ENCODE measurements at places on chromosomes 16 and 17. TPM values are rescaled to one million over a fixed set of nuclear protein-coding genes. Genes with fewer than 3 reads are reported as not detected.
A peak's percentile ranks its signal among the peaks of the same experiment; 100 is the strongest.

The COL1A1 gene
- total RNA-seq = 10.5 TPM

DNA sequence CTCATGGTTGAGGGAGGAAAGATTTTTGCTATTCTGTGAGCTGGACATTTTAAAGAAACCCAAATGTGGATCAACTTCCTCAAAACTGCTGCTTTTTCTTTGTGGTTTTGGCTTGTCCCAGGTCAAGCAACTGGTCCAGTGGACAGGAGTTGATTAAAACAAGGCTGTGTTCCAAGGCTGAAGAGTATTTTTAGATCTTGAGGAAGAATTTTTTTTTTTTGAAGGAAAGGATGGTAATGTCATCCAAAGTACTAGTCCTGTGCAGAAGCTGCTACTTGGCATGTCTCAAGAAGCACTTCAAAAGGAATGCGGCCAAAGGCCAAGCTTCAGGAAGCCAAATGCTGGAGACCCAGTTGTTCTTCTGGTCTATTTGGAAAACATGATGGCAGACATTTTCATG lies 8.0 kb upstream of the MYH2 start:
- DNase-seq = no peak

The WNK4 gene
- total RNA-seq = under 0.01 TPM

- DNase-seq = no peak
These were observed 646.1 kb downstream of the CDH11 start for GRCh38 chr16:64475627-64476351.

The SLFN11 gene
- 3.8 TPM for total RNA-seq

GRCh38 chr16:64182985-64183384 lies 938.9 kb downstream of the CDH11 start:
- DNase-seq = no peak

DNA sequence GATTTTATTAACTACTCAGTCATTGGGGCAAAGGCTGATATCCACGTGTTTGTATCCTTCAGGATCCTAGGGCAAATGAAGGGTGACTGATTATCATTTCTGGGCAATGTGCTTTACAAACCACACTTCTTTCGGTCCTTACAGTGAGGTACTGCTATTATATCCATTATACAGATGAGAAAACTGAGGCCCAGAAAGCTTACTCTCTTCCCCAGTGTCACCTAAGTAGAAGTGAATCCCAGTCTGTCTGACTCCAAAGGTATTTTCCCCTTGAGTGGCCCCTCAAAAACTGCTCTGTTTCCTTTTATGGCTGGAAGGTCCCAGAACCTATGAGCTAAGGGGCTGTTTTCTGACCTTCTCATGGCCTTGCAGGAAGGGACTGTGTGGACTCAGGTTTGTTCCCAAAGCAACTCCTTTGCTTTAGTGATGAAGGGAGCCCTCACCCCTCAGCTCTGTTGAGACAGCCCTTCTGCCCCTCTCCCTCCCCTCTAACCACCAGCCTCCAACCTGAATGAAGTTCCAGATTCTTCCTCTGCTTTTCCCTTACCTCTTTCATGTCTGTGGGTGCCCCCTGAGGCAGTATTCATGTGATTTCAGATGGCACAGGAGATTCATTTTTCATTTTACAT lies 27.4 kb upstream of the ADGRG1 start:
- DNase-seq = no peak

The TBC1D3G gene
- total RNA-seq = not detected

DNA sequence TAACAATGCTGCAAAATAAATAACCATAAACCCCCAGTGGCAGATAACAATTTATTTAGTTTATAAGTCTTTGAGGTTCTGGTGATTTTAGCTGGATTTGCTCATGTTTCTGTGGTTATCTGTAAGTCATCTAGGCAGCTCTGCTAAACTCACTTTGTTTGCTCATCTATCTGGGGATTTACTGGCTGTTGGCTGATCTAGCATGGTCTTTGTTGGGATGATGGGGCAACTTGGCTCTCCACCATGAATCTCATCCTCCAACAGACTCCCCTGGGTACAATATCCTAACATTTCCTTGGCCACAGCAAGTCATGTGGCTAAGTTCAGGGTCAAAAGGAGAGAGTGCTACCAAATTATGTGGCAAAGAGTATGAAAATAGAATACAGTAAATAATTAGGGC lies 359.3 kb downstream of the CA10 start:
- no peak for DNase-seq

GRCh38 chr17:7258731-7259554 lies 3.3 kb downstream of the CLDN7 start:
- peak; percentile 91 for DNase-seq

GRCh38 chr16:10266809-10267208 lies 84.6 kb upstream of the GRIN2A start:
- no peak for DNase-seq

The DGKE gene
- 5.1 TPM for total RNA-seq

DNA sequence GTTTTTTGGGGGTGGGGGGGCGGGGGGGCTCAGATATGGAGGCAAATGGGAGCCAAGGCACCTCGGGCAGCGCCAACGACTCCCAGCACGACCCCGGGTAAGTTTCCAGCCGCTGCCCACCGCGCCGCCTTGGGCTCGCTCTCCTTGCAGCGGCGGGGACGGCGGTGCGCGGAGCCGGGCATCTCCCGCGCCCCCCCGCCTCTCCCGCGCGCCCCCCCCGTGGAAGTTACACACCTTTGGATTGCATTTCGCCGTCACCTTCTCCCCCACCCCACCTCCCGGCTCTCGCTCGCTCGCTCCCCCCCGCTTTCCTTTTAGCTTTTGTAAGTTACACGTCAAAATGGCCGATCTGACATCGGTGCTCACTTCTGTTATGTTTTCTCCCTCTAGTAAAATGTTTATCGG lies 387 bp downstream of the MSI2 start:
- no peak for DNase-seq

The COPS3 gene
- 68.6 TPM for total RNA-seq

The PHLPP2 gene
- total RNA-seq = 4.0 TPM

The SCNN1B gene
- total RNA-seq = 5.8 TPM

The PERCC1 gene
- not detected for total RNA-seq

GRCh38 chr17:76556765-76557367 lies 17.0 kb downstream of the PRCD start:
- DNase-seq = no peak
